AG09319 (cell line): ENCODE measurements at places on chromosomes 1 and 21.

- DNase-seq: no peak
Observed at GRCh38 chr1:245317217-245317616, 162.4 kb downstream of the KIF26B start.

DNA sequence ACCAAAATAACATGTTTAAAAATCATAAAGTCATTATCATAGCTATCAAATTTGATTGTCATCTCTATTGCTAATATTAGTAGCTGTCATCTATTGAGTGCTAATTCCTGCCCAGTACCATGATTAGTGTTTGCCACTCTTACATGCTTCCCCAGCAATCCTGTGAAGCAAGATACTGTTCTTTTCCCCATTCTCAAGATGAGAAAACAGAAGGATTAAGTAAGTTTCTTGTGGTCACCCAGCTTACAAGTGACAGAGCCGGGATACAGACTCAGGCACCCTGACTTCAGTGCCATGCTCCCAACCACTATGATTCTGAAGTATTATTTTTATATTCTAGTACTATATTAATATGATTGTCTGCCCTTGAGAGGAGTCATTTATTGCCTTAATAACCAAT is 36.5 kb downstream of the LRRC8C start:
- DNase-seq: no peak

DNA sequence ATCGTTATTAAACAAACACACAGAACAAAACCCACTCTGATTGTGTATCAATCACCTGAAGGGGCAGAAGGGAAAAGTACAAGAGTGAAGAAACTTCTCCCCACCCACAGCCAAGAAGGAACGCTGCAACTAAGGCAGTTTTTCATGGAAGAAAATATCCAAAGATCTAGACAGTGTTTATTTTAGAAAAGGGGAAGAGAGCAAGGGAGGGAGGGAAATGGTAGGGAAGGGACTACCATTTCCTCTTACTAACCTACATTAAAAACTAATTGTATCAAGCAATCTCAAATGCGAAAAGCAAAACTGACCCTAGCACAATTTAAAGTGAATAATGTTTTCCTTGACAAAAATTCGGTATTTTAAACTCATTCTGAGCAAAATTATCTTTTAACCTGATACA is 3.5 kb downstream of the NRIP1 start:
- DNase-seq: no peak

DNA sequence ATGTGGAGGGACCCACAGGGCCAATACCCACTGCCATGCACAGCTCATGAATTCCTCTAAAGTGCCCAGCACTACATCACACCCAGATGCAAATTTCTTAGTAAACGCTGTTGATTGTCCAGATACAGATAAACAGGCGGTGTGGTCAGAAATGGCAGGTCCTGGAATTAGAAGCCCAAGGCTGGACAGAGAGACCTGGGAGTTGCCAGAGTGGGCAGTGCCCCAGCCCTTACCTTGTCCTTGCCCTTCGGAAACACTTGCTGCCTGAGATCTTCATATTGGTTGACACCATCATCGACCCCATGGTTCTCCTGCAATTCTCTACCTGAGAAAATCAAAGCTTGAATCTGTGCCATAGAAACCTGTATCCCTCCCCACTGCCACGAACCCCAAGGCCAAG is 149.3 kb upstream of the ETV3 start:
- DNase-seq: no peak

DNA sequence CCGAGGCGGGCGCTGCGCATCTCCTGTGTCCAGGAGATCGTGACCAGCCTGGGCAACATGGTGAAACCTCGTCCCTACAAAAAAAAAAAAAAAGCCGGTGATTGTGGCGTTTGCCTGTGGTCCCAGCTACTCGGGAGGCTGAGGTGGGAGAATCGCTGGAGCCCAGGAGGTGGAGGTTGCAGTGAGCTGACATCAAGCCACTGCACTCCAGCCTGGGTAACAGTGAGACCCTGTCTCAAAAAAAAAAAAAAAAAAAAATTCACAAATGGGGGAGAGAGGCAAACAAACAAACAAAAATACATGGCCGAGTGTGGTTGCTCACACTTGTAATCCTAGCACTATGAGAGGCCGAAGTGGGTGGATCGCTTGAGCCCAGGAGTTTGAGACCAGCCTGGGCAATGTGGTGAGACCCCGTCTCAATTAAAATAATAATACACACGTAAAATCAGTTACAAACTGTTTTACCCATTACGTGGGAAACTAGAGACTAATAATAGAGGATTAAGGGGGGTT is 758 bp downstream of the TATDN3 start:
- no peak for DNase-seq

DNA sequence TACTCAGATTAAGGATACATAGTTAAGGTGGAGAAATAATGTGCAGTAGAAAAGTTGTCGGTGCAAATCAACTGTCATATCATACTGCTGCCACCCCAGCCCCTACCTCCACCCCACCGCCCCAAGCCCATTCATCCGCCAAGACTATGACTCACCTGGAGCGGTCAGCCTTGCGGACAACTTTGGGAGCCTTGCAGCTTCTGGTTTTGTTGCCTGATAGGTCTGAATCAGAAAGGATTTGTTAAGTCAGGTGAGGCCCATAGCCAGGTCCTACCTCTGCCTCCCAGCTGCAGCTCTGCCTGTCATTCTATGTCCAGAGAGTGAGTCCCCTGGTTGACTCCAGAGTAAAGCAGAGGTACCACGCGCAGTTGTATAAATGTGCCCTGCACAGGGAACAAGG is 12.6 kb downstream of the C1orf162 start:
- no peak for DNase-seq

GRCh38 chr1:229048896-229049295 is 222.0 kb upstream of the RAB4A start:
- no peak for DNase-seq

- no peak for DNase-seq
Observed at GRCh38 chr21:17900281-17900989, 81.3 kb upstream of the C21orf91 start.

GRCh38 chr1:117341123-117341522 is 26.1 kb upstream of the MAN1A2 start:
- no peak for DNase-seq

- DNase-seq: no peak
Observed at GRCh38 chr1:207020709-207021107, 11.8 kb downstream of the C1orf116 start.

DNA sequence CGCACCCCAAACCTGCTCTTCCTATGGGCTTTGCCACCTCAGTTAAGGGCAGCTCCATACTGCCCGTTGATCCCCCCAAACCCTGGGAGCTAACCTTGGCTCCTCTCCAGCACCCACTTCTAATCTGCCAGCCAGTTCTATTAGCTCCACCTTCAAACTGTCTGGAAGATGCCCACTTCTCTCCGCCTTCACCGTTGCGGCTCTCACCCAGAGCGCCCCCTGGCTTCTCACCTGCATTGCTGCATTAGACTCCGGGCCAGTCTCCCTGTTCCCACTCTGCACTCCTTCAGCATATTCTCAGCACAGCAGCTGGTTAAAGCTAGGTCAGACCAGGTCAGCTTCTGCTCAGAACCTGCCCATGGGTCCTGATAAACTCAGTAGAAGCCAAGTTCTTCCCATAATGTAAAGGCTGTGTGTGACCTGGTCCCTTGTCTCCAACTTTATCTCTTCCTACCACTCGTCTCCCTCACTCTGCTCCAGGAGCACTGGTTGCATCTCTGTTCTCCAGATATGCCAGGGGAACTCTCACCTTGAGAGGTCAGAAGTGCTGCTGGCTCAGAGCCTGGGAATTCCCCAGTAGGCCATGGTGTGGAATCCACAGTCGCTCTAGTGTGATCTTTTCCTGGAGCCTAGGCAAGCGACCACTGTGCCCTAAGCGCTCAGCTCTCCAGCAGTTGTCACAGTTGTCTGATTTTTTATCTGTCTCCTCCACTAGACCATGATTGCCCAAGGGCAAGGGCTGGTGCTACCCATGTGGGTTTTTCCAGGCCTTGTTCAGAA is 150.3 kb downstream of the HMGB4 start:
- DNase-seq: no peak

DNA sequence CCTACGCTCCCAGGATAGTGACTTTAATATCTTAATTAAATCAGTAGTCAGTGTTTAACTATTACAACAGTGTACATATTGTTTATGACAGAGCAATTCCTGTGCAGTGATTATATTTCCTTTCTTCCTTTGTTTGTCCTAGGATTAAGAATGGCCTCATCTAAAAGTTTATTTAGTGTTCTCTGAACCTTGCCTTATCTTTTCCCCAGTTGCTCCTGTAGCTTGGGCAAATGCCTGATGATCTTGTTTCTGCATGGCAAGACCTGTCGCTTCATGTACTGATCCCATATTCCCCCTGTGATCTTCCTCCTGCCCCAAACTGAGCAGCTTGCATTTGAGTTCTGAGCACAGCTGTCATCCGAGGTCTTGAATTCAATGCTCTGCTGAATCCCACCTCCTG is 69.1 kb upstream of the STUM start:
- no peak for DNase-seq

DNA sequence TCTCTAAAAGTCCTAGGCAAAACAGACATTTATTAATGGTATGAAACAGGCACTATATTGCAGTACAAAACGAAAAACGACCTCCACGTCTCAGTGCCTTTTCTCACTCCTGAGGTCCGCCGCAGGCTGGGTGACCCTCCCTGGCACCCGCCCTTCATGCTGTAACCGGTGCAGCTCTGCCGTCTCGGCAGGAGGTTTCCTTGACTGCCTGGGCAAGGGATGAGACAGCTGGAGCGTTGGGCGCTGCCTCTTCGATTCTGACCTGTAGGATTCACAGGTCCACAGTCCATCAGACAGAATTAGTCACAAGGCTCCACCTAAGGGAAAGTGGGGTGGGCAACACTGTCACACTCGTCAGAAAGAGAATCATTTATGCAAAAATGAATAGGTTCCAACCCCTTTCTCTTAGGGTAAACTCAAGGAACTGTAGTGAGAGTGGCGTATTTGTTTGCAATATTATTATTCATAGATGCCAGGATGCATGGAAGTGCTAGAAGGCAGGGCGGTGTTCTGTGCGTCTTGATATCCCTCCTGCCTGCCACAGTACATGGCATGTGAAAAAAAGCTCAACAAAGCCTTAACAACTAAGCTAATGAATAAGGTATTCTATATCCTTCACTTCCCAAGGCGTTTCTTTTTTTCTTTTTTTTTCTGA is 23.5 kb upstream of the ZBTB18 start:
- DNase-seq: no peak

DNA sequence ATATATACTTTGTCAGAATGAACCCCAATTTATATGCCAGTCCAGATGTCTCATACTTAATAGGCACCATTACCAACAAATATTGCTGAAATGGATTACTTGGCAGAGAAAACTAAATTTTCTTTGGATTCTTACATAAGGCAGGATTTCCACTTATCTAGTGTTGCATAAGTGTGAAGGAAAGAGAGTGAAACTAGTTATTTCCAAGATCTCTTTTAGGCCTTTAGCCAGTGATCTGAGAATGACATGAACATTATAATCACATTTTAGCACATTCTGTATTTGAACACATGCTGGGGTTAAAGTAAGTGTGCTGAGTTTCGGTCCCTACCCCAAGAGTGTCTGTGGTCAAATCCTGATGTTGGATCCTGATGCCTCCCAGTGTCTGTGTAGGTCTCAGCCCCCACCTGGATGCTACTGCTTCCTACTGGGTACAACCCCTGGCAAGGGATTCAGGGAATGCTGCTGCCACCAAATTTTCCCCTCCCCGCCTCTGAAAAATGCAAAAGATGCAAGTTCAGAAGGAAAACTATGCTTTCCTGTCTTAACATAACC is 11.2 kb downstream of the DDAH1 start:
- DNase-seq: no peak

- DNase-seq: no peak
Observed at GRCh38 chr1:194477908-194478307, 1291.5 kb upstream of the B3GALT2 start.

- no peak for DNase-seq
Observed at GRCh38 chr1:42922687-42923366, 35.8 kb downstream of the SLC2A1 start.

DNA sequence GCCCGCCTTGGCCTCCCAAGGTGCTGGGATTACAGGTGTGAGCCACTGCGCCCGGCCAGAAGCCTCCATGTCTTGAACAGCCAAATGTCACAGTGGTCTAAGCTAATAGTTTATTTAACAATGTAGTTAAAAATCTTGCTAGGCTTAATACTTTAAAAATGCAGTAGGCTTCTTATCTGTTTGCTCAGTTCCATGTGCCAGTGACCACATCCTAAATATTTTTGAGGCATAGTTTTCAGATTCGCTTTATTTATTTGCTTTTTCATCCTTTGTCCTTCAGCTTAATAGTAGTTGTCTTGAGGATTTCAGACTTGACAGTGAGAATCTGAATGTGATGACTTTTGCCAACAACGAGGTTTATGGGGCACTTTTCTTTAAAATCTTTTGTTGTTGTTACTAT is 59.9 kb upstream of the PRRX1 start:
- DNase-seq: no peak

DNA sequence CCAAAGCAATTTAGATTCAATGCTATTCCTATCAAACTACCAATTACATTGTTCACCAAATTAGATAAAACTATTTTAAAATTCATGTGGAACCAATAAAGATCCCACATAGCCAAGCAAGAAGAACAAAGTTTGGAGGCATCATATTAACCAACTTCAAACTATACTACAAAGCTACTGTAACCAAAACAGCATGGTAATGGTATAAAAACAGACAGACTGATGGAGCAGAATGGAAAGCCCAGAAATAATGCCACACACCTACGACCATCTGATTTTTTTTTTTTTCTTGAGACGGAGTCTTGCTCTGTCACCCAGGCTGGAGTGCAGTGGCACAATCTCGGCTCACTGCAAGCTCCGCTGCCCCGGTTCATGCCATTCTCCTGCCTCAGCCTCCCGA is 7.1 kb downstream of the ZNF124 start:
- no peak for DNase-seq

DNA sequence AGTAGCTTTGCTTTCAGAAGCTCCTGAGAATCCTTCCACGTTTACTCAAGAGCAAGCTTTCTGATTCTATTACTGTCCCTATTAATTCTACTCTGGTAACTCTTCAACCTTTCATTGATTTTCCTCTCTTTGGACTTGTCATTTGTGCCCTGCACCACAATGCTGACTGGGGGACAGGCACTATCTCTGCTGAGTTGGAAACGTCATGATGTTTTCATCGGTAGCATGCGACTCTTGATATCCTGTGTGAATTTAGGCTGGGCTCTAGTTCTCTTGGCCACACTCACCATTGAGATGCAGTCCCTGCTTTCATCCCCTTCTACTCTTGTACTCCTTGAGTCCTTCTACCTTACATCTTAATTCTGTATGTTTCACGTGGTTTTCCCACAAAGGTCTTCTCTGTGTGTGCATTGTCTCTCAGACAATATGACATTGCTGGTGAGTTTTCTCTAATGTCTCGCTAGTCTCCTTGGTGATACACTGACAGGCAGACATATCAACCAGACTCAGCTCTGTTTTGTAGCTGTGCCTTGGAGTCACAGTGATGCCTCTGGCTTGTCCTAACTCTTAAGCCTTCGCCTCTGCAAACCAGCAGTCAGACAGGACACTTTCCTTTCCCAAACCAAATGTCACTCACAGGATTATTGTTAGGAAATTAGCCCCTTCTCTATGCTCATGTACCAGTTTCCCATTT is 223.6 kb upstream of the ADGRL2 start:
- no peak for DNase-seq

DNA sequence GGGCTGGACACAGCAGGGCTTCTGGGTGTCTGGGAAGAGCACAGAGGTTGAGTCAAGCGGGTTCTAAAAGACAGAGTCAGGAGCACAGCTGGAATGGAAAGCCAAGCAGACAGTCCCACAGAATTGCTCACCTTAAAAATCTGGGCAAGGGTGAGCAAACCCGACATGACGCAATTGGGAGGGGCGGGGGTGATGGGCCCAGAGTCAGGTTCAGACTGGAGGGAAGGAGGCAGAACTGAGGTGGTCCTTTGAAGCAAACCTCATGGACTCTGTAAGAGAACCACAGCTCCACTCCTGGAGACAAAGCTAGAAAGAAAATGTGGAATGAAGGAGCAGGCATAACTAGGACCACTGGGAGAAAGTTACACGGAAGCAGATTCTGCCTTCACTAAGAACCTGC is 49.0 kb downstream of the FAM78B start:
- no peak for DNase-seq
